Fibroblast of lung (primary cell): ENCODE measurements at places on chromosomes 16 and 17.
A peak's percentile ranks its signal among the peaks of the same experiment; 100 is the strongest.

DNA sequence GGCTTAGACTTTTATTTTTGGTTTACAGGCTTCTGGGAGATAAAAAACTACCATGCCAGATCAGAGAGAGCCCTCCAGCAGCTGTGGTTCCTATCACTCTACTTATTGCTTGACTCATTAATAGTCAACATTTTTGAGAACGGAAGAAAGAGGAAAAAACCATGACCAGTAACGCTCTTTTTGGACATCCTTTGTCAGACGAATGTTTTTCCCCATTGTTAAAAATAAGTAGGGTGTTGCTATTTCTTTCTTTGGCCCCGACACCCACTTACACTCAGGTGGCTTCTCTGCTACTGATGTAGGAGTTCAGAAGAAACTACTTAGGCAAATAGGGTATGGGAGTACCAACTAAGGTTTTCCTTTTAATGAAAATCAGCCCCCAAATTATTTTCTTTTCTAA is 27.5 kb downstream of the TVP23A start:
- no peak for DNase-seq

DNA sequence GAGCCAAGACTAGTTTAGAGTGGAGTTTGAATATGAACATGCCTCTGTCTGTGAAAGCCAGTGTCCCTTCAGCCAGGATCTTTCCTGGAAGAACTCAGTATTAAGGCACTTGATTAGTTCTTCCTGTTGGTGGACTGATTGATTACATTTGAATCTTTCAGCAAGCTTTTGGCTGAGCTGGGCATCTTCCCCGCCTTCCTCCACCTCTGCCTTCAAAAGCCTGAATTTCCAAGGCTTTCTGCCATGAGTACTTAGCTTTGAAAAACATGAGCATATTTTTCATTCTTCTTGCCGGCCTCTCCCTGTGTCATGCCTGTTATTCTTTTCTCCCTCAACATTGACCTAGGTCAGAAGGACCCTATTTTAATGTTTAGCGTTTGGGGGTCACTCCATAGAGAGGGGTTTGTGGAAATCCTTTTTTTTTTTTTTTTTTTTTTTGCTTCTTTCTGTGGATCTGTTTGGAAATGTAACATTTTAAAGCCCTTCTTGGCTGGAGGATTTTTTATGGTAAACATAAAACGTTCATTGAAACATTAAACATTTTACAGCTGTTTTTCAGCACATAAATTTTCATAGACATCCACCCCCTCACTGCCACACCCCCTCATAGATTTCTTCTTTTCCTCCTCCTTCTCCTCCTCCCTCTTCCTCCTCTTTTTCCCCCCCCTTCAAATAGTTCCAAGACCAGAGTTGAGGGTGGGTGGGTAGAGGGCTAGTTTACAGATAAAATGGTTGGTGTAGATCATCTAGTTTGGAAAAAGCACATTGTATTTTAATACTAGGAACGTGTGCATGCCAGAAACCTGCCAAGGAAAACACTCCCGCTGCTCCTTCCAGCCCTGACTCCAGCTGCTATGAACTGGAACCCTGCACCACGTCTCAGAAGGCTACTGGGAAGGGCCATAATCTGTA is 645.9 kb downstream of the WWOX start:
- no peak for DNase-seq

- DNase-seq: no peak
Measured at GRCh38 chr16:52568983-52569690, 22.2 kb upstream of the TOX3 start.

GRCh38 chr16:67384778-67385510 is 8.4 kb downstream of the TPPP3 start:
- no peak for DNase-seq

DNA sequence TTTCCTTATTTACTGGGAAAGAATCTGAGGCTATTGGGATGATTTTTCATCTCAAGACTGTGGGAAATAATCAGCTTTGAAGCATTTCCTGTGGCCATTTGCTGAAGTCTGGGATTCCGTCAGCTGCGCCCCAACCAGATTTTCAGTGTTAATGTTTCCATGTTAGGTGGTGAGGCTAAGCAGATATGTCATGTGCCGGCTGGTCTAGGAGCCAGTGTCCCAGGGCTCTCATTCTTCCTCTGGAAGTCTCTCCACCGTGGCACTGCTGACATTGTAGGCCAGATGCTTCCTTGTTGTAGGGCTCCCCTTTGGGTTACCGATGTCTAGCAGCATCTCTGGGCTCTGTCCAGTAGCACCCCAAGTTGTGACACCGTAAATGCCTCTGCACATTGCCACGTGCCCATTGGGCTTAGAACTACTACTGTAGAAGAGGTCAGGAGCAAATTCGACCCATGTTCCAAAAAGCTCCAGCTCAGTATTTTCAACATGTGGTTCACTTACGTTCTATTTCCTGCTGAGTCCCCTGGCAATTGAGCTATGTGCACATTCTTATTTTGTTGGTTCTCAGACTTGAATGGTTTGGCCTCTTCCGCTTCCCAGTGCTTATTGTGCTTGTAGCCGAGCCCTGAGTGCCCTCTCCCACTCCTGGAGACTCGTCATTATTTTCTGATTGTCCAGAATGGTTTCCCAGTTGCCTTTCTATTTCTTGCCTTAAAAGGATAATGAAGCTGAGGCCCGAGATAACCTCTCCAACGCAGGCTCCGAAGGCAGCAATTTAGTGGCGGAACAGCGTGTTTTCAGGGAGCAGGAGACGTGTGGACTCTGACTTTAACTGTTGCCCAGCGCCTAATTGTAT is 82.2 kb downstream of the SPECC1 start:
- peak; percentile 17 for DNase-seq

DNA sequence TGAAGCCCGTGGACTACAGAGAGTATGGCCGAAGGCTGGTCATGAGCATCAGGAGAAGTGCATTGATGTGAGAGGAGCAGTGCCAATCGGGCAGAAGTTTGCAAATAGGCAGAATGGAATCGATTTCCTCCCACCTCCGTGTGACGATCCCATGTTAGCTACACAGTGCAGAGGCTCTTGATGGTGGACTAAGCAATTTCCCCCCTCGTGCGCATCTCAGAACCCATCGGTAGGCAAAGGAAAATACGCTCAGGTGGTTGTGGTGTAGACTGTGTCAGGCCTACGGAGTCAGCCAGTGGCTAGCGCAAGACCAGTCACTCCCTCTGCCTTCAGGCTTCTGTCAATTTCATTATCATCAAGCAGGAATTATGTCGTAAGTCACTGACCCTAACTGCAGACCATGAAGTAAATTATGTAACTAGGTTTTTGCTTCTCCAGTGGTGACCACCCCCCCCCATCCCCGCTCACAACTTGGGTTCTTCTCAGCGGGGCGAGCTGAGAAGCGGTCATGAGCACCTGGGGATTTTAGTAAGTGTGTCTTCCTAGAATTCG is 67.4 kb downstream of the RPA1 start:
- DNase-seq: no peak

GRCh38 chr16:50842013-50842505 is 100.2 kb downstream of the CYLD start:
- DNase-seq: no peak

GRCh38 chr16:1182316-1182671 is 29.4 kb downstream of the CACNA1H start:
- peak; percentile 80 for DNase-seq

DNA sequence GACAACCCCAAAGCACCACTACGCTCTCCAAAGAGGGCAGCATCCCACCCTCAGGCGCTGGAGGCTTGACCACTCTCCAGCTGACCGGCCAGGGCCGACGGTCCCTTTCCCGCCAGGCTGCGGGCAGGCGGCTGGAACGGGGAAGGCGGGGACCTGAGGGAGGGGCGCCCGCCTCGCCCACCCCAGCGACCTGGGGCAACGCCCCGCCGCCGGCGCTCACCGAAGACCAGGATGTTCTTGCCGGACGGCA is 431 bp downstream of the DYNC1LI2 start:
- DNase-seq: no peak

DNA sequence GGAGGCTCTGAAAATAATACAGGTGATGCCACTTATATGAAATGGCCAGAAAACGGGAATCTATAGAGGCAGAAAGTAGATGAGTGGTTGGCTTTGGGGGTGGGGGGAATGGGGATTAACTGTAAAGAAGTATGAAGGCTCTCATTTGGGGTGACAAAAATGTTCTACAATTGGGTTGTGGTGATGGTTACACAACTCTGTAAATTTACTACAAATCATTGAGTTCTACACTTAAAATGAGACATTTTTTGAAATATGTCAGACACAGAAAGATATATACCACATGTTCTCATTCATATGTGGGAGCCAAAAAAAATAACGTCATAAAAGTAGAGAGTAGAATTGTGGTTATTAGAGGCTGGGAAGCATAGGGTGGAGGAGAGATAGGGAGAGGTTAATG is 25.7 kb downstream of the ARHGAP17 start:
- DNase-seq: peak; percentile 27

DNA sequence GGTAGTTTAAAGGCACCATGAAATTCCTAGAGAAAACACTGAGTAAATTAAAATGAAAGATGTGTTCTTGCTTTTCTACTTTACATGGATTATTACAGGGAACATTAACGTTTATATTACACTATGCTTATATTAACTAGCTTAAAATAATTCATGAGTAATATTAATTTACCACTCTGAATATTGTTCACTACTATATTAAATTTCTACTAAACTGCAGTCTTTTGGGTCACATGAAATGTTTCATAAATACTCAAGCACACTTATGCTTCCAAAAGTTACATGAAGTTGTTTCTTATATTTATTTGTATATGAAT is 3.4 kb upstream of the MAP1LC3B start:
- no peak for DNase-seq

GRCh38 chr16:56469748-56470147 is 18.4 kb downstream of the OGFOD1 start:
- no peak for DNase-seq

GRCh38 chr17:62653826-62654761 is 26.6 kb downstream of the MRC2 start:
- DNase-seq: peak; percentile 52

GRCh38 chr16:27769561-27770255 is 219.8 kb downstream of the KATNIP start:
- peak; percentile 98 for DNase-seq

GRCh38 chr16:80552277-80552676 is 11.5 kb downstream of the DYNLRB2 start:
- DNase-seq: no peak

DNA sequence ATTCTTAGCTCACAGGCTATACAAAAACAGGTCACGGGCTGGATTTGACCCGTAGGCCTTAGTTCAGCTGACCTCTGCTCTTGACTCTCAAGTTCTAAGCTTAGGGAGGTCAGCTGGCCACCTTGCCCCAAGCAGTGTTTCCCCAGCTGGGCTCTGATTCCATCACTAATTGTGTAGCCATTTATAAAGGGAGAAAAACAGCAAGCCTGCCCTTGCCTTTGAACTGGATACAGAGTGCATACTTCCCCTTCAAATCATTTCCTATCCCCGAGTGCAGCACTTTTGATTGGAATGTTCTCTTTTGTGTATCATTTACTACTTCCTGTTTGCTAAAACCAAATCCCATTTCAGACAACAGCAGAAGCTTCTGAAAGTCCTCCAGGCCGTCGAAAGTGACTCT is 153.6 kb downstream of the KATNIP start:
- DNase-seq: peak; percentile 25
